ENCODE measurements at places on chromosomes 1 and 21. TPM values are rescaled to one million over a fixed set of nuclear protein-coding genes. Genes with fewer than 3 reads are reported as not detected.
A peak's percentile ranks its signal among the peaks of the same experiment; 100 is the strongest.

DNA sequence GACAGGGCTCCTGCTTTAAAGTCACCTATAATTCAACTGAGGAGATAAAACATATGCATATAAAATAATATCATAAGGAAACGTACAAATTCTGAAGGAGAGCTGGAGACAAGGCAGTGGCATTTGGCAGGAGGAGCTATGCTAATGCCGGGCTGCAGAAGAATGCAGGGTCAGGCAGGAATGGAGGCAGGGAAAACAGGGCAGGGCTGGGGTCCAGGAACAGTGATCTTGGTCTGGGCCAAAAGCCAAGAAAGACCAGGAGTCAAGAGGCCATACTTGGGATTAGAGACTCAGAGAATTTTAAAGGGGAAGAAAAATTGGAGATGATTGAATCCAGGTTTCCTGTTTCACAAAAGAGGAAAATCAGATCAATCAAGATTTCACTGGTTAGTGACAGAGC is 20.0 kb upstream of the BRDT start:
- peak; percentile 15 for DNase-seq

- peak; percentile 83 for DNase-seq
These were observed 55.3 kb downstream of the RRAGC start for GRCh38 chr1:38804062-38804886.

DNA sequence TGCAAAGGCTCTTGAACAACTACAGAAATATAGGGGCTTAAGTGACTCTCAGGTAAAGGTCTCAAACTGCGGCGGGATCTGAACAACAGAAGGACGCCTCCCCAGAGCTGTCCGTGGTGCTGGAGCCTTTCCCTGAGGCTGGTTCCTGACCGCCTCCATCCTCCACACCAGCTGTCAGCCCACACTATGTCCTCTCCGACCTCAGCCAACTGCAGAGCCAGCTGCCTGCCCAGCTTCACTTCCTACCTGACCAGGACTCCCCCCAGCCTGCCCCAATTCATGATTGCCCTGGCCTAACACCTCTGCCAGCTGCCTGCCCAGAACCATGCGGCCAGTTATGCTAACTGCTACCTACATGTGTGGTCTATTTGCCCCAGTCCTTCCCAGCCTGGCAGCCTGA is 63.6 kb upstream of the ZC3H12A start:
- peak; percentile 86 for DNase-seq

DNA sequence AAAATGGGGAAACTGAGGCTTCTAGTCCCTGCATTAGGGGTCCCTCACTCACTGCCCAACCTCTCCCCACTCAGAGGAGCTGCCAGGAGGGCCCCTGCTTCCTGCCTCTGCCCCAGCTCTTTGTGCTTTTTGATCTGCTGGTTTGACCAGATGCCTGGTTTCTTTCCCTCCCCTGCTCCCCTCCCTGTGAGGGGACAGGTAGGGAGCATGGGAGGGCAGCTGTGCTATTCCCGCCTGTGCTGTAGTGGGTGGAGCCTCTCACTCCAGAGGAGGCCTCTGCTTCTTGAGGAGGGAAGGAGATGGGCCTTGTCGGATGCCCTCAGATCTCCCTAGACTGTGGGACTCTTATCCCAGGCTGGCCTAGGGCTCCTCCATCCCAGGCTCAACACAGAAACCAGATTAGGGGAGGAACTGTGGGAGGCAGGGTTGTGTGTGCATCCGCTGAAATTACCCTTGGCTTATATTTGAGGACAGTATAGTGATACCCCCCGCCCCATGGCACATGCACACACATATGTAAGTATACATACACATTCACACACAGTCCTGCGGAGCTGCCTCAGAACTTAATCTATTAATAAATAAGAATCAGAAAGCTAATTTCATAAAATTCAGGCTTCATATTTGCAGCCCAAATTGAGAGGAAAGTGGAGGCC is 4.6 kb downstream of the BOLA1 start:
- DNase-seq: no peak

DNA sequence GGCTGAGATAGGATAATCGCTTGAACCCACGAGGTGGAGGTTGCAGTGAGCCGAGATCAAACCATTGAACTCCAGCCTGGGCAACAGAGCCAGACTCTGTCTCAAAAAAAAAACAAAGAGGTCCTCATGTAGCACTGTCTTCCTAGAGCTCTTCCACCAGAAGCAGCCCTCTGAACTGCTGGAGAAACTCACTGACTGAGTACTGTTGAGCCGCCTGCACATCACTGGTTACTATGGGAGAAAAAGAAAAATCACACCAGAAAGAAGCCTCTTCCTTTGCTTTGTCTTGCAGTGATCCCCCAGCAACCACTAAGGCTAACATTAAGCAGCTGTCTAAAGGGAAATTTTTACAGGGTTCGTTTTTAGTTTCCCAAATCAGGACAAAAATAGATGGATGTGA is 112.9 kb upstream of the LYPLAL1 start:
- no peak for DNase-seq

DNA sequence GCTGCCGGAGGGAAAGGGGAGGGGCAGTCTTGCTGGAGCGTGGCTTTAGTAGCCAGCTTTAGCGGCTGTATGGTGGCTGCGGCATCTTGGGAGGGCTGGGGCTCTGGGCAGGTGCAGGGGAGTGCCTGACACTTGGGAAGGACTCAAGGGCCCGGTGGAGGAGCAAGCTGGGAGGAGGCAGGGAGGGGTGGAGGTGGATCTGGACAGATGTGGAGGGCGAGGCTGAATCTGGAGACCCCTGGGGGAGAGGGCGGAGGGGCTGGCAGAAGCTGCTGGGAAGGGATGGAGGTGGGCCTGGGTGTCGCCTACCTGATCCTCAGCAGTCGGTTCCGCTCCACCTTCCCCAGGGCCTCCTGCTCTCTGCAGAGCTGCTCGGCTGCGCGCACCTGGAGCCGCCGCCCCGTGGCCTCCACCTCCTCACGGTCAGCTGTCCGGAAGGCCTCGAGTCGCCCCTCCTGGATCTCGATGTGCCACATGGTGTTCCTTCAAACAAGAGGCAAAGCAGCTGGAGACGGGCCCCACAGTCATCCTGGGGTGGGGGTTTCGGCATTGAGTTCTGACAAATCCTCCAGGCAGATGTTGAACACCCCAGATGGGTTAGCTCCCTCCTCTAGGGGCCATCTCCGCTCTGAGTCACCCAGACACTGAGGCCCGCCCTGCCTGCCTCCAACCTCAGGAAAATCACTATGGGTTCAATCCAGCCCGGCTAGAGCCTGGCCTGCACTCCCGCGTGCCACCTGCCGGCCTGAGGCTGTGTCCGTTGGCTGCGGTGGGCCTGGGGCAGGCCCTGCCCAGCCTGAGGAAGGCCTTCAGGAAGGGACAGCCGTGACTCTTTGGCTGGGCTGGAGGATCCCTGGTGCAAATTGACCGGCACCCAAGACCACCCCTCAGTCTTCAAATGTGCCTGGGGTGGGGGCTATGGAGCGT is 29.6 kb downstream of the CFAP74 start:
- DNase-seq: peak; percentile 47

GRCh38 chr1:1161683-1162079 is 12.0 kb upstream of the TTLL10 start:
- DNase-seq: no peak

DNA sequence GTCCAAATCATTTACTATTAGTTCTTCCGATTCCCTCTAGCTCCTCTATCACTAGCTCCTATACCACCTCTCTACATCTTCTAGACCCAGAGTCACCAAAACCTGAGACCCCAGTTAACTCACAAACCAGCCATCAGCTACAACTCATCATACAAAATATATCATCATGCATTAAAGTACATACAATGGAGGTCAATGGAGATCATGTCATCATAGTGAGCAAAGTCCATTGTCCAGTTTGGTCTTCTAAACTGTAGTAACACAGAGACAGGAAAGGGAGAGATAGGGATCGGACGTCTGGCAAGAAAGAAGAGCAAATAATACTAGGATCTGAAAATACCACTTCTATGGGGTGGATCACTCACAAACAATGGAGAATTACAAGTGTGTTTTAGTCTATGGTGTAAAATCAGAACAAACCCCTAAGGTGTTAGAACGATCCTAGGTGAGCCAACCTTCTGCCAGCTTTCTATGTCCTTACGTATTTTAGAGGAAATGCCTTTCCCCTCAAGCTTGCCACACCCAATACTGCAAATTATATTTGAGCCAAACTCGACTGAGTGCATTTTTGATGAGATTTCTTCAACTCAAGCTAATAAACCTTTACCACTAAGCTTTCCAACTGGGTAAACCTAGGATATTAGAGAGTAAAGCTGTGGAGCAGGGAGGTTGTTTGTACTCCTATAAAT is 3.9 kb downstream of the ADIPOR1 start:
- no peak for DNase-seq

GRCh38 chr1:185463433-185463832 is 146.4 kb upstream of the IVNS1ABP start:
- no peak for DNase-seq

DNA sequence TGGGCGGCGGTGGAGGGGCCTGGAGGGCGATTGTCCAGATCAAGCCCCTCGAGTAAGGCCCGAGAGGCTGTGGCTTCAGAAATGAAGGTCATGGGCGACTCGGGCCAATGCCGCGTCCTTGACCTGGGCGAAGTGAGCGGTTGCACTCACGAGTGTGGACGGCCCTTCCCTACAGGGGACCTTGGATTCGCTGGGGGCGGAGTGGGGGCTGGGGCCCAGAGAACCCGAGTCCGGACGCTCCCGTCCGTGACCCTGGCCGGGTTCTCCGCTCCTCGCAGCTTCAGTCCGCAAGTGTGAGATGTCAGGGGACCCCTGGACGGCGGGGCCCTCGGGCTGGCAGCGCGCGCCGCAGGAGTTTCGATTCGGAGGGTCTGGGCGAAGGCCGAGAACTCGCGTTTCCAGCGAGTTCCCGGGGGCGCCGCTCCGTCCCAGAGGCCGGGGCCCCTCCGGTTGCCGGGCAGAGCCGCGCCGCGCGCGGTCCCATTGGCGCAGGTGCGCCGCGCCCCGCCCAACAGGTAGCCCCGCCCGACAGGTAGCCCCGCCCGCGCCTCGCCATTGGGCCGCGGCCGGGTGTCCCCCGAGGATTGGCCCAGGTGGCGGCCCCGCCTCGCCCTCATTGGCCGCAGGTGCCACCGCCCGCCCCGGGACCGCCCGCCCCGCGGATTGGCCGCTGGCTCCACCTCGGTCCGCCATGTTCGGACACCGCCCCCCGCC is at the start of gene PRKCZ:
PRKCZ (plus strand) TSS at position 694 of the 714 bp plus-strand sequence. CDS start 220 bp downstream, outside the sequence.
- DNase-seq: peak; percentile 97

GRCh38 chr1:78839704-78840277 is 166.7 kb downstream of the ADGRL4 start:
- peak; percentile 60 for DNase-seq

- no peak for DNase-seq
These were observed 11.6 kb downstream of the SLAMF7 start for GRCh38 chr1:160750608-160751007.

DNA sequence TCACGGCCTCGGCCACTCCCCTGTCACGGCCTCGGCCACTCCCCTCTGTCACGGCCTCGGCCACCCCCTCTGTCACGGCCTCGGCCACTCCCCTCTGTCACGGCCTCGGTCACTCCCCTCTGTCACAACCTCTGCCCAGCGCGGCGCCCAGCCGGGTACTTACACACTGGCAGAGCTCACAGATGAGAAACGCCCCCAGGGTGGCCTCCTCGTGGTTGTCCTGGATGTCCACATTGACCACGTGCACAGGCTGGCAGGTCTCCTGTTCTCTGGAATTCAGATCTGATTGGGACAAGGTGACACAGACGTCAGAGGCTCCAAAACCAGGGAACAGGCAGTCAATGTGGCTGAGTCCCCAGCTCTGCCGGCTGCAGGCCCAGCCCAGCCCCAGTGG is 3.3 kb upstream of the TMEM240 start:
- no peak for DNase-seq

- no peak for DNase-seq
These were observed 241.8 kb downstream of the TTLL7 start for GRCh38 chr1:83756984-83757717.

DNA sequence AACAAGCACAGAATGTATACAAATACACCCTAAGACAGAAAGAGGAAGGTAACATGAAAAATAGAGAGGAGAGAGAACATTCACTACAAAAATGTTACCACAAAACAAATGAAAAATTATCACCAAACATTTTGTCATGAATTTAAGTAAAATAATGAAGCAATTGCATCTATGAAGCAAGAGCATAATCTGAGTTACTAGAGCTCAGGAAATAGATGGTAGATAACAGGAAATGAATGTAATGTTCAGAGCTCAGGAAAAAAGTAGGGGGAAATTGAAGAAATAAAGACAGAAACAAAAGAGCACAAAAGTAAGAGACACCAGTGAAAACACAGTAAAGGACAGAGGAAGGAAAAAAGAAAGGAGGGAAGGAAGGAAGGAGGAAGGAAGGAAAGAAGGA is 19.4 kb downstream of the SEC16B start:
- DNase-seq: no peak

DNA sequence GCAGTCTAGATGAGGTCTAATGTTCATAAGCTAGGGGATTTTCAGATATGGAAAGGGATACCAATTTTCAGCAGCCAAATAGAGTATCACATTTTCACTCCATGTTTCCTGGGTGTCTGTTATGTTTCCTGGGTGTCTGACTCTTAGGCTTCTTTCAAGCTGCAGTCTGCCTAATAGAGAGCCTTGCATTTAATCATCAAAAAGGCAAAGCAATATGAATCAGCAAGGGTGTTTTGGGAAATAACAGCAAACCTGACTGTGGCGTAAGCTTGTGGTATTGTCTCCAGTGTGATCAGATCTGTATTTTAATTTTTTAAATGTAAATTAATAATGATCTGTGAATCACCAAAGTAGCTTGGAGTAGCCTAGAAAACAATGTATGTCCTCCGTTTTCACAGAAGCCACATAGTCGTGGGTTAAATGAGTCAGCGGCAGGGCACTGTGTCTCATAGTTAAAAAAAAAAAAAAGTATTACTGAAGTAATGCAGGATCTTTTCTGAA is 10.4 kb downstream of the LGALS8 start:
- no peak for DNase-seq

The NTMT2 gene
- not detected for total RNA-seq

The CHRM3 gene
- total RNA-seq: 4.5 TPM

The HSD3B1 gene
- total RNA-seq: not detected

The LCK gene
- 0.32 TPM for total RNA-seq

The SPRR5 gene
- not detected for total RNA-seq

The IFI16 gene
- total RNA-seq: 5.4 TPM

The LCE1C gene
- total RNA-seq: not detected

The SDF4 gene
- 16.6 TPM for total RNA-seq

The WARS2 gene
- total RNA-seq: 13.5 TPM

The CFHR3 gene
- total RNA-seq: 20.9 TPM

The NR0B2 gene
- not detected for total RNA-seq

The KMO gene
- total RNA-seq: not detected

The CDC42BPA gene
- total RNA-seq: 34.4 TPM

The ASPM gene
- 95.5 TPM for total RNA-seq

The FAM43B gene
- total RNA-seq: not detected

All from neural progenitor cell (in vitro differentiated cells).